ENCODE measurements at places on chromosomes 4 and X.

GRCh38 chr4:147325571-147325981 is 155.3 kb upstream of the EDNRA start:
- peak; percentile 57 for DNase-seq

GRCh38 chr4:41177016-41177415 is 37.3 kb downstream of the APBB2 start:
- DNase-seq: peak; percentile 20

GRCh38 chrX:49947781-49948180 is 25.4 kb downstream of the CLCN5 start:
- no peak for DNase-seq

GRCh38 chr4:116480546-116480945 is 604.8 kb downstream of the TRAM1L1 start:
- no peak for DNase-seq

- no peak for DNase-seq
Observed at GRCh38 chr4:19945979-19946380, 305.7 kb upstream of the SLIT2 start.

GRCh38 chr4:39476187-39476895 is 17.5 kb downstream of the LIAS start:
- no peak for DNase-seq

- no peak for DNase-seq
Observed at GRCh38 chr4:17712166-17712565, 69.3 kb downstream of the FAM184B start.

- DNase-seq: no peak
Observed at GRCh38 chrX:136806891-136807410, 26.2 kb upstream of the ARHGEF6 start.

GRCh38 chrX:20347481-20347880 is 80.8 kb upstream of the RPS6KA3 start:
- no peak for DNase-seq

DNA sequence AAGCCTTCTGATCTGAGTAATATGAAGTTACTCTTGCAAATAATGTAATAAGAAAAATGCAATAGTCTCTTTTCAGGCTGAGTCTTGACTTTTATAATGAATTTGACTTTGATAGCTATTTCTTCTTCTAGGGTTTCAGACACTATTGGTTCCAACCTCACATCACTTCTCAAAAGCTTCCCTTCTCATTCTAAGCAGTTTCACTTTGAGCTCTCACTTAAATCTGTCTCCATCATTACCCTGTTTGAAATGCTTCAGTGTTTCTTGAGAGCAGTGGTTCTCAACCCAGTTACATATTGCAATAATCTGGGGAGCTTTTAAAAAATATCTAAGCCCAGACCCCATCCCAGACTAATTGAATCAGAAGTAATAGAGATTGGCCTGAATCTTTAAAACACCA is 40.5 kb upstream of the BMP2K start:
- DNase-seq: no peak

- DNase-seq: no peak
Observed at GRCh38 chr4:138107023-138107422, 135.1 kb downstream of the SLC7A11 start.

DNA sequence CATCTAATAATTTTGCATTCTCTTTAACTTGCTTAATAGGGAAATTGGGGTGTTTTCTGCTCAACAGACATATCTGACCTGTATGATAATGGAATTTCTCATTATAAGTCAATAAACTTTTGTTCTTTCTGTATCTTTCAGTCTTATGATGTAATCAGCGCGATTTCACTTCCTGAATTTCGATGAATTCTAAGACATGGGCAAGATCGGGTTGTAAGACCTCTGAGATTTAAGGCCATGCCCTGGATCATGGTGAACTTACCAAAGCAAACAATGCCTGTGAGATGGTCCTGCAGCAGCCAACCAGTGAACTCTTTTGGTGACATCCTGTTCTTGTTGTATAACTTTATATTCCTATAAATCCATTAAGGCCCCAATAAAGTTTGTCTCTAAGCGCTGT is 88.1 kb downstream of the NBDY start:
- DNase-seq: no peak

- no peak for DNase-seq
Observed at GRCh38 chrX:96004386-96004785, 680.3 kb upstream of the DIAPH2 start.

DNA sequence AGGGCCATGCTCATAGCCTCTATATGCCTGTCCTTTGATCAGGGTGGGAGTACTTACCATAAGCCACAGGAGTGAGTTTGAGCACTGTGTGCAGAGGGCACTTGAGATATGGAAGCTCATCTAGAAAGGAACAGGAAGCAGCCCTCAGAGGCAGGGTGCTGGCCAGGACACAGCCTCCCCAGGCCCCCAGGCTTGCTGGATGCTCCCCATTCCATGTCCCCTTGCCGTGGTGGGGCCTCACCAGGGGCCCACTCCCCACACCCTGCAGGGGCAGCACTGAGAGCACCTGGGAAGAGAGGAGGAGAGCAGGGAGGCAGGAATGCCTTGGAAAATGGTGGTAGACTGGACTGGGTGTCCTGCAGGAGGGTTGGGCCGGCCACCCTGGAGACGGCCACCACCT is 14.3 kb downstream of the TRO start:
- no peak for DNase-seq

- no peak for DNase-seq
Observed at GRCh38 chrX:96002431-96002830, 682.2 kb upstream of the DIAPH2 start.

GRCh38 chrX:17020356-17020755 is 73.9 kb downstream of the REPS2 start:
- DNase-seq: no peak

DNA sequence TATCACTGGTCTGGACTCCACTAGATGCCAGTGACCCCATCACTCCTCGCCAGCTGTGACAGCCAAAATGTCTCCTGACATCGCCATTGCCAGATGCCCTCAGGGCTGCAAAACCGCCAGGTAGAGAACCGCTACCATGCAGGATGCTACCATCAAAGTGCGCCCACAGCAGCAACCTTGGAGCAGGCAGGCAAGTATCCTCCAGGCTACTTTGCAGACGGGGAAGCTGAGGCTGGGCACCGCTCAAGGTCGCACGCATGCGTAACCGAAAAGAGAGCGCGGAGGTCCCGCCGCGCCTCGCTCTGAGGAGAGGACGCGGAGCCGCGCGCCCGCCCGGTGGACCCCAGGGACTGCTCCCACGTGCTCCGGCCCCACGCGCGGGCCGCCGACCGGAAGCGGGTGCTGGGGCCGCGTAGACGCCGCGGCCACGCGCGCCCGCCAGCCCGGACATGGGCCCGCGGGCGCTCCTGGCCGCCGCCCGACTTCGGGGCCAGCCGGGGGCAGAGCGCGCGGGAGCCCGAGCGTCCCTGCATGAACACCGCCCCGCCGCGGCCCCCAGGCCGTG is at the start of gene STS:
Gene STS (plus strand): TSS at position 300 of the 565 bp plus-strand sequence. CDS start 105,488 bp downstream, outside the sequence.
- peak; percentile 54 for DNase-seq

- no peak for DNase-seq
Observed at GRCh38 chr4:8917321-8917811, 45.7 kb upstream of the HMX1 start.

GRCh38 chr4:187444061-187444460 is 551.5 kb upstream of the ZFP42 start:
- no peak for DNase-seq

DNA sequence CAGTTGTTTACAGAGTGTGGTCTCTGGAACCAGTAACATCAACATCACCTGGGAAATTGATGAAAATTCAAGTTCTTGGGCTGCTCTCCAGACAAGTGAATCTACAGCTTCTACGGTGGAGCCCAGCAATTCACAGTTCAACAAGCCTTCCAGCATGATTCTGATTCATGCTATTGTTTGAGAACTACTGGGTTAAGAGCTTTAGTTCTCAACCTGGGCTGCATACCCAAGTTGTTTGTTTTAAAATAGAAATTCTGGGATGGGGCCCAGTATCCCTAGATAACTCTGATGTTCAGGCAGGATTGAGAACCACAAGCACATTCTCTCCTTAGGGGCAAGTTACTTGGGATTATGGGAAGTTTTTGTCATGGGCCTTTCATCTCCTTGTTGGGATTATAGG is 37.9 kb upstream of the PGK1 start:
- DNase-seq: no peak

DNA sequence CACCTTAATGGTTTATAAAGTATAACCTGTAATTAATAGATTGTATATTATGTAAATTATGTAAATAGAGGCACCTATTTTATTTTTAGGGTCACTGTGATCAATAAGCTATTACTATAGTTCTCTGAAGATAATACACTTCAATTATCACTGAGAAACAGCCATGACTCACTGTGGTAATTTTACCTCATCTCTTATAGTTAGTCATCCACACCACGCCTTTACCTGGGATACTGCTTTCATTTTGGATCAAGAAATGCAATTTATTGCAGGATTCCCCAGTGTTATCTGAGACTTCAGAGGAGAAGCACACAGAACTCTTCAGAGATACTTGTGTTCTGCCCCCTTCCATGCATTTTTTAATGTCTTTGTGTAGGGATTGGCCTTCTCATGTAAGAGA is 348.1 kb upstream of the ATOH1 start:
- DNase-seq: no peak

- DNase-seq: no peak
Observed at GRCh38 chr4:99362768-99363167, 10.2 kb upstream of the ADH1C start.

DNA sequence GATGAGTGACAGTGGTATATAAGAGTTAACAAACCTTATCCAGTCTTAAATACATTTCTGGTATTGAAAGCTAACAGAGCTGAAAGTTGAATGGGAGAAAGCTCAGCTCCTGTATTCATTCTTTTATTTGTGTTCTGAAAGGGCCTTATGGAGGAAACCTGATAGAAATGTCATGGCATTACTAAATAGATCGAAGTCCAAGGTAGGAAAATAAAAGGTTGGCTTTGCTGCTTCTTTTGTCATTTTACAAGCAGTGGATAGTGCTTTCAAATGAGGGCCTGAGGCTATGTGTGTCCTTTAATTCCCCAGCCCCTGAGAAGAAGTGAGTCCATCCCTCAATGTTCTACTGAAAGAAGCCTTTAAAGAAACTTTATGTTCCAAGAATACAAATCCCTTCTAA is 974.3 kb upstream of the INTU start:
- no peak for DNase-seq

- DNase-seq: no peak
Observed at GRCh38 chr4:128688033-128688721, 121.3 kb upstream of the JADE1 start.

GRCh38 chrX:149433051-149433450 is 72.1 kb downstream of the IDS start:
- DNase-seq: no peak

DNA sequence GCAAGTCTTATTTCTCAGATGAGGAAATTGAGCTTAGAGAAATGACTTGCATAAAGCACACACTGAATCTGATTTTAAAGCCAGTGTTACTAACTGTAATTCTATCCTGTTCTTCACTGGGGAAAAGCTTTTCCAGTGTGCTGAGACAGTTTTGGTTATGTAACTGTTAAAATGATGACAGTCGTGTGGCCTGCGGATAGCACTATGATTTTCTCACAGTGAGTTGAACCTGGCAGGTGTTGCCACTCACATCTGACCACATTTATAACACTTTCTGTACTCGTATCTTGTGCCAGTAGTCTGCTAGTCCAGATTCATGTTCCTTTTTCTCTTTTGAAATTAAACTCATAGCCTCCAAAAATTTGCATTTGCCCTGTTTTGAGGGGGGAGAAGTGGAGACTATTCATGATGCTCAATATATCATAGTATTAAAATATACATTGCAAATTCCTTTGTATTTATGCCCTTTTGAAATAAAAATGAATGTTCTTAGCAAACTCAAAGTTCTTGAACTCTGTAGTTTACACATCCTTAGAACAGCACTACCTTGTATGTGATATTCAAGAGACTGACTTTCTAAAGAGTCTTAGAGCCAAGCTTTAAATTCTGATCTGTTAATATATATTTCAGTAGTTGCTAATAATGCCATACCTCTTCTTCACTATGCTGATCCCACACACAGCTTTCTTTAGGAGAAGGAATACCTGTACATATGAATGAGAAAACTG is 132.3 kb downstream of the PDLIM5 start:
- DNase-seq: no peak

GRCh38 chr4:85147481-85148076 is 181.1 kb upstream of the WDFY3 start:
- DNase-seq: peak; percentile 75

DNA sequence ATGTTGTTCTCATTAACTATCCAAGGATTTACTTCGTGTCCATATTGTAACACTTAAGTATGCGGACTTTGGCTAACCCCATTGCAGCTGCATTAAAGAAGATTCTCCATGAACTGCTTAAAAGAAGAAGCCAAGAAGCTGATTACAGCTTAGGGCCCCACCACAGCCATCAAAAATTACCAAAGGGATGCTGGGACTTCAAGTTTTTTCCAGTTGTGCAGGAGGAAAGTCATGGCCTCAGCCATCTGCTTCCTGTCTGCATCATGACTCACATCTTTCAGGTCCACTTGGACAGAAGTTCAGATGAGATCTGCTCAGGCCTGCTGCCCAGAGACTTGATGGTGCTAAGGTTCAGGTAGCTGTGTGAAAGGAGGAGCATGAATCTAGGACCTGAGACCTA is 38.8 kb upstream of the CAPN6 start:
- peak; percentile 81 for DNase-seq

GRCh38 chr4:129231945-129232588 is 136.1 kb downstream of the C4orf33 start:
- DNase-seq: no peak

DNA sequence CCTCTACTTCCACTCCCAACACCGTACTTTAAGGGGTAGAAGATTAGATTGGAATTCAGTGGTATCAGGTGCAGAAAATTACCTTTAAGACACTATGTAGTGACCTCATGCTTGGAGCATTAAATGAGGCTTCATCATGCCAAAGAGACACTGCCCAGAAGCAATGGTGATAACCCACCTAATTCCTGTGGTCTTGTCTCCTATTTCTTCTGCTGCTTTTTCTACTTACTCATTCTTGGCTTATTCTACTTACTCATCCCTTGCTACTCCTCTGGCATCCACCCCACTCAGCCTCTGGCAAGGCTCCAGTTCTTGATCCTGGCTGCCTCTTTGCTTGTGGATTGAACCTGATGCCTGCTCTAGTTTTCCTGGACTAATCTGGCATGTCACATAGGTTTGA is 62.3 kb upstream of the ADAMTS3 start:
- DNase-seq: no peak

- no peak for DNase-seq
Observed at GRCh38 chr4:144399927-144400326, 246.0 kb upstream of the HHIP start.

GRCh38 chrX:16870862-16871815 is 977 bp upstream of the RBBP7 start:
- DNase-seq: peak; percentile 18

DNA sequence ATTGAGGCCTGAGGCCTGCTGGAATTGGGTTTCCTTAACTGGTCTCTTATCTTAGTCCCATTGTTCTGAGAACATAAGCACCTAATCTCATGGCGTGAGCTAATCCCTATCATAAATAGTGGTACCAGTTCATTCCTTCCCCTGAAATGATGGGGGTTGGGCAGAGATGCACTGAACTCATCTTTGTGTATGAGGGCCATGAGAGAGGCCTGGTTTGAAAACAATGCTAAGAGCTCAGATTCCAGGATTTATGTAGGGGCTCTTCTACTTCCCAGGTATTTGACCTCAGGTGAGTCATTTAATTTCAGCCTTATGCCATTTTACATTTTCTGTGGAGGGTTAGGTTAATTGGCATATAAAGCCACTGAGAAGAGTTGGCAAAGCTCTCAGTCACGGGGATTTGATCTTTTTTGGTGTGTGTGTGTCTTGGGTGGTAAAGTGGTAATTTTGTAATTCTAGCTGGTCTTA is 4.4 kb downstream of the RBM3 start:
- no peak for DNase-seq

GRCh38 chrX:47530049-47530448 is 31.0 kb upstream of the ARAF start:
- no peak for DNase-seq
